Small intestine (tissue), 16 donors: ENCODE measurements at places on chromosomes 4 and X.
A peak's percentile ranks its signal among the peaks of the same experiment; 100 is the strongest.

- peak; percentile 21 for DNase-seq
Observed at GRCh38 chrX:17601441-17602200, 135.7 kb upstream of the SCML1 start.

DNA sequence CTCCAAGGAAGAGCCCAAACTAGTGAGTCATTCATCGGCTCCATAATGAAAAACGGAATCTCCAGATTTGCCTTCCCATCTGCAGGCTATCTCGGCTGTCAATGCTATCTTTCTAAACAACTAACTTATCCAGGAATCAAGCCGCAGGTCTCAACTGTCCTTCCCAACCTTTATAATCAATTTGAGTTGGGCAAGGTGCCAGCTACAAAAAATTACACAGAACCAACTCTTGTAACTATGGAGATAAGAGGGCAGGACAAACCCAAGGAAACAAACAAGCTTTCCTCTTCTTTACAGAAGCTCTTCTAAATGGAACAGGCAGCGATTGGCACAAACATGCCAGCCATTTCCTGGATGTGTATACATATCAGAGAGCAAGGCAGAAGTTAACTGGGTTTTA is 61.2 kb upstream of the RAI2 start:
- DNase-seq, result peak; percentile 29

DNA sequence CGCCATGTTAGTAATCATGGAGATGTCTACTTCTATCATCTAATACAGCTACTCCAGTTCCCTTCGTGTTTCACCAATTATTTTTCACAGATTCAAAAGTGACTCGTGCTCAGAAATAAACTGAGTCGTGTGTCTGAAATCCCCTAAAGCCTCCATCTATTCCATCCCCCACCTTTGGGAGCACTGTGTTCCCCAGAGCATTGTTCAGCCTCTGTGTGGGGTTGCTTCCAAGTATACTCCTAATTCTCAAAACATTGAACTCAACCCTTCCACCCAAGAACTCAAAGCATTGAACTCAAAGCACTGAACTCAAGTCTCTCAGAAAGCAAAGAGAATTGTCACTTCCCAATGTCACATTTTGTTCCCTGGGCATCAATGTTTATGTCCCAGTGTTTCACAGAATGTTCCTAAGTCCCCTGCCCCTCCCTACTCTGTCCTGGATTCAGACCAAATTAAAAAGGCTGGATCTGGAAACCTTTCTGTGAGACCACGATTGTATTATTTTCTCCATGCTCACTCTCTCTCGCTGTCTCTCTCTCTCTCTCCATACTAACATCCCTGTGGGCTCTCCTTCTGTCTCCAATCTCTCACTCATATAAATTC is 138.5 kb upstream of the QRFPR start:
- DNase-seq, result no peak

- no peak for DNase-seq
Observed at GRCh38 chrX:151363316-151363715, 33.7 kb upstream of the VMA21 start.

DNA sequence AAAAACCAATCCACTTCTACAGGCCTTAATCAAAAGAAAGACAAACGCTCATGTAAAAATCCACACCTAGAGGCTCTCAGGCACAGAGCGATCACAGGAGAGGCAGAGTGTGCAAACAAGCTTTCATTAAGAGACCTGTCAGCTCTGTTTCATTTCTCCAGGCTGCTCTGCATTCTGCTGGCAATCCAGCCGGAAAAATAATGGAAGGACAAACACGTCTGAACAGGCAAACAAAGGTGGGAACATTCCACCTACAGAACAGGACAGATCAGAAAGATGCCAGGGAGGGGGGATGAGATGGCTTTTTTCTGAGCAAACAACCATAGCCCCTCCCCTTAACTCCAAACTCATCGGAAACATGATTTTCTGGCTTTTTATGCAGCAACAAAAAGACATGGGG is 9.7 kb downstream of the SOD3 start:
- no peak for DNase-seq

DNA sequence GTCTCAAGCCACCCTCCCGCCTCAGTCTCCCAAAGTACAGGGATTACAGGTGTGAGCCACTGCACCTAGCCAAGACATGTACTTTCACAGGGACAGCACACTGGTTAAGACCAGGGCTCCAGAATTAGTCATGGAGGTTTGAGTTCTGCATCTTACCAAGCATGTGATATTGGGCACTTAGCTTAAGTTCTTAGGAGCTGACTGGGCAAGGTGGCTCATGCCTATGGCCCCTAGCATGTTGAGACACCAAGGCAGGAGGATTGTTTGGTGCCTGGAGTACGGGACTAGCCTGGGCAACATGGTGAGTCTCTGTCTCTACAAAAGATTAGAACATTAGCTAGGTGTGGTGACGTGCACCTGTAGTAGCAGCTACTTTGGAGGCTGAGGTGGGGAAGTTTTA is 2.6 kb upstream of the TMEM192 start:
- no peak for DNase-seq

GRCh38 chr4:60934566-60935295 is 265.4 kb upstream of the ADGRL3 start:
- DNase-seq, result no peak

- DNase-seq, result no peak
Observed at GRCh38 chr4:8221985-8222384, 22.9 kb downstream of the SH3TC1 start.

GRCh38 chr4:6957994-6958393 is 48.4 kb downstream of the TBC1D14 start:
- no peak for DNase-seq

GRCh38 chr4:174222266-174222872 is 61.1 kb downstream of the FBXO8 start:
- DNase-seq, result peak; percentile 31

GRCh38 chr4:109912706-109913595 is at the start of gene EGF:
Gene EGF (plus strand): TSS chr4:109912883. CDS start chr4:109913336, 453 bp downstream.
- DNase-seq, result peak; percentile 50

DNA sequence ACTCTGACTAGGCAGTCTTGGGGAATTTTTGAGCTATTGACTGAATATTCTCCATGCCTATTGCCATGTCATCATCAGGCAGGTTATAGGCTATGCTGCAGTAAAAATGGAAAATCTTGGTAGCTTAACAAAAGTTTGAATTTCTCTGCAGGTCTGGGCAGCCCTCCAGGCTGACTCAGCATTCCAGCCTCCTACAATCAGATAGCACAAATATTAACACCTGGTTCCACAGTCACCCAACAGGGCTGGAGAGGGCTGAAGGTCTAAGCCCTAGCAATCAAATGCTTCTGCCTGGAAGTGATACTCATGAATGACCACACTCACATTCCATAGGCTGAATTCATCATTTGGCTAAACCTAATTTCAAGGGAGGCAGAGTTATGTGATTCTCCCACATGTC is 9.6 kb upstream of the PPP3CA start:
- peak; percentile 32 for DNase-seq

GRCh38 chr4:93788712-93789111 is 39.8 kb upstream of the ATOH1 start:
- DNase-seq, result peak; percentile 32

DNA sequence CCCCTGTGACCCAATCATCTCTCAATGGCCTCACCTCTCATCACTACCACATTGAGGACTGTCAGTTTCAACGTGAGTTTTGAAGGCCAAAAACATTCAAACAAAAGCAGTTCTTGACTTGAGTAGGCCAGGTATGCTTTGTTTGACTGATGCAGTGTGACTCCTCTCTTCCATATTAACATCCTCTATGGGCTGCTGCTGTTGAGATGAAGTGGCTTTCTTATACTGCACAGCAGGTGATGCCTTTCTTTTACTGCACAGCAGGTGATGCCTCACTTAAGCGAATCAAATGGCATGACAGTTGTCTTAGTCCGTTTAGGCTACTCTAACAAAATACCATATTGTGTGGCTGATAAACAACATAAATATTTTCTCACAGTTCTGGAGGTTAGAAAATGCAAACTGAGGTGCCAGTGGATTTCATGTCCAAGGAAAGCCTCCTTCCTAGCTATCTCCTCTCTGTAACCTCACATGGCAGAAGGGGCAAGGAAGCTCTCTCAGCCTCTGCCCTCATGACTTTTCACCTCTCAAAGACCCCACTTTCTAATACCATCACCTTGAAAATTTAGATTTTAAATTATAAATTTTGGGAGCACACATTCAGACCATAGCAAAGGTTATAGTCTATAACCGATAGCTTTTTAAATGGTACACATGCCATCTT is 2267.9 kb upstream of the AGA start:
- DNase-seq, result no peak

GRCh38 chr4:62544428-62544827 is 1344.3 kb downstream of the ADGRL3 start:
- DNase-seq, result no peak

- no peak for DNase-seq
Observed at GRCh38 chrX:747176-747575, 116.6 kb downstream of the SHOX start.

DNA sequence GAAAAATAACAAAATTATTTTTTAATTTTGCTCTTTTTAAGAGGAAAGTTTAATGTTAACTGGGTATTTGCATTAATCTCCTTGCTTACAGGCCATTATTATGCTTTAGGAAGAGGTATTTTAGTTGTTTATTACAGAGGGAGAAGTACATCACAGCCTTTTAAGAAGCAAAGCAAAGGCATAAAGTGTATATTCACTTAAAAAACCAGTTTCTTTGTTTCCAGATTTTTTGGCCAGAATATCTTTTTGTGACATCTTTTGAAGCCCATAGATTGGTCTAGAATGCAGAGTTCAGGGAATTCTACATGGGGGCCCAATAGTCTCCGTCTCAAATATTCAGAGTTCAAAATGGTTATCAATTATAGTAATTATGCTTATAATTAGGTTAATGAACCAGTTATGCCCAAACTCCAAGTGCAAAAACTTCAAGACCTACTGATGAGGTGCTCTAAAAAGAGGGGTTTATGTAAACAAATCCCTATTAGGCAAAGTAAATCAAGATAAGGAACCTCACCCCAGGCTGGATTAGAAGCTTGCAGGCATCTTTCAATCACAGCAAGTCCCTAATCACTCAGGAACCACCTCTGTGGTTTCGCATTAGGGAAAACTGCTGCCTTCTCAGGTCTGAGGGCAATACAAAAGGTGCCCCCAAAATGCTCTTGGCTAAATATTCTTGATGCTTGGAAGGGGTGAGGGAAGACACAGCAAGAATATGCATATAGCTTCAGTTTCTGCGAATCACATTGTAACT is 1.4 kb downstream of the CXXC4 start:
- DNase-seq, result no peak

DNA sequence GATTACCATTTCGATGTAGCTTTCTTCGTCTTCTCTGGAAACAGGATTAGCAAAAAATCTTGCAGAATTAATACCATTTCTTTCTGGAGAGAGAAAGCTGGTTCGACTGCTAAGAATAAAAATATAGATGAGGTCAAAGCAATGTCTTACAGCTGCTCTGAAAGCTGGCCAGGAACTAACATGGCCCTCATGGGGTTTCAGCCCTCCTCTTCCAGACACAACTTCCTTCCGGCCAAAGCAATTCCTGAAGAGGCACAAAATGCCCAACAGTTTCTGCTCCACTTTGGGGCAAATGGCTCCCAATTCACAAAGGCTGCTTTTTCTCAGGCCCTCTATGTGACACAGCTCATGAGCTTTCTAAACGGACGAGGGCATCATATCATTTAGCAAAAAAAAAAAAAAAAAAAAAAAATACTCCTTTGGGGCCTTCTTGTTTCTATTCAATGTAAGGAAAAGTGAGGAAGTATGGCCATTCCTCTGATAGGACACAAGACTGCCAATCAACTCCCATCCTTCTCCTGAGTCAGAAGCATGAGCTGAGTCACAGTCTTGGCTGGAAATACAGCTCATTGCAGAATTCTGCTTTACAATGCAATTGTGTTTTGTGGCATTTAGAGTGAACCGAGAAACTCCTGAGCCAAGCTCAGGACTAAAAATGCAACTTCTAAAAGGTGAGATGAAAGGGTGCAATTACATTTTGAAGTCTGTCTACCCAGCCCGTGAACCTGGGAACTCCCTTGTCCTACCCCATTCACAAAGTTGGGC is 42.7 kb upstream of the CTAG2 start:
- DNase-seq, result no peak

- DNase-seq, result no peak
Observed at GRCh38 chrX:118978451-118978850, 4.0 kb downstream of the LONRF3 start.

- DNase-seq, result no peak
Observed at GRCh38 chrX:24017674-24018073, 9.3 kb downstream of the KLHL15 start.

DNA sequence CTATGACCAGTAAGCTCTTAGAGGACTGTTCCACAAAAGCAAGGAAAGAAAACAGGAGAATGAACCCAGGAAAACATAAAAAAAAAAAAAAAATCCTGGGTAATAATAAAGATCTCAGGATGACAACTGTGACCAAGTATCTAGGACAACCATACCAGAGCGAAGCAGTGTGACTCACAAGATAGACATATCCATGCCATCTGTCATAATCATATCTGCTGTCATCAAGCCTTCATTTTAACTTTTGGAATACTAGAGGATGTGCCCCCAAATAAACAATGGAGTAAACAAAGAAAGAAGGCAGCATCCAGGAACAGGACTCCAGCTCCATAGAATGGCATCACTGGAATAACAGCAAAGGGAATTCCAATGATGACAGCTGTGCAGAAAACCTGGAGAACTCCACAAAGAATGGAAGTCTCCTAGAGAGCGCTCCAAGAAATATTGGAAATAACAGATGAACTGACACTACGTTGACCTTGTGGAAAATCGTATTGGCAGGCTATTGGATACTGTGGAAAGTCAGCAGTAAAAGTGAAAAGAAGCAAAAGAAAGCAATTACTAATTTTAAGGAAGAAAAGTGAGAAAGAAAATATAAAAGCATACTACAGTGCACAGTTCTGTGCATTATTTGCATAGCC is 35.3 kb downstream of the HPGDS start:
- no peak for DNase-seq

- no peak for DNase-seq
Observed at GRCh38 chr4:172826861-172827260, 341.8 kb upstream of the GALNT7 start.

GRCh38 chrX:47637546-47638195 is 7.9 kb upstream of the CFP start:
- DNase-seq, result no peak

DNA sequence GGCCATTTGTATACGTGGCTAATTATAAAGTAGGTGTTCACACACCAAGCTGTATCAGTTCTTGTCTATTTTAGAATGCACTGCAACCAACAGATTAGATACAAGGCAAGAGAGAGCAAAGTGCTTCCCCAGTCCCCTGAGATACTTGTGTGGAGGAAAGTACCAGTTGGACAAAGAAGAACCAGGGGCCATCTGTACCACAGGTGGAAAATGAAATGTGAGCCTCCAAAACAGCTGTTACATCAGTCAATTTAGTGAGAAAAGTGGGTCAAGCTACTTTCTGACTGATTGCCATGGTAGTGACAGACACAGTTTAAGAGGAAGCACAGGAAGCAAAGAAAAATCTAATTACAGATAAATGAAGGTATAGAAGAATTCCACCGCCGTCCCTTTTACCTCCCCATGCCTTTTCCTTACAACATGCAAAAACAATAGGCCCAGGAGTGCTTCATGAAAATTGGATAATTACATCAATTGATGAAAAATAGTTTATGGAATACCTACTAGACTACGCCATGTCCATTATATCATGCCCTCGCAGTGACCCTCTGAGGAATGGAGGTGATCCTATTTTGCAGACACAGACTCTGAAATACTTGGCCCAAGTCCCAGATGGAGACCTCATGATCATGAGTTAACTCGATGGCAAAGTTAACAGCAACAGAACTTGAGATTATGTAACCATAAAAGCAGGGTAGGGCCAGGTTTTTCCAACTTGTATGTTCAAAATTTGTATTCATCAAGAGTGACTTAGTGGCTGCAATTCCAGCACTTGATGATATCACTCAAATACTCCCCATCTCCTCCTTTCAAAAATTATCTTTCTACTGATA is 15.8 kb downstream of the SMPX start:
- DNase-seq, result no peak
